ENCODE measurements at places on chromosomes 12 and 14.

GRCh38 chr14:22564463-22564862 lies 24.6 kb downstream of the DAD1 start:
- H3K36me3 ChIP-seq, result peaks cover 32% of the 10 kb centered on the region
- no peak overlapping the region for H3K4me3 ChIP-seq
- H3K4me1 ChIP-seq, result peaks cover 8% of the 10 kb centered on the region
- DNase-seq, result no peak
- no peaks in the 10 kb centered on the region for H3K27me3 ChIP-seq

GRCh38 chr14:101469382-101470247 lies 91.7 kb upstream of the DIO3 start:
- DNase-seq, result no peak
- H3K4me3 ChIP-seq, result no peak overlapping the region
- no peaks in the 10 kb centered on the region for H3K27me3 ChIP-seq
- H3K4me1 ChIP-seq, result no peaks in the 10 kb centered on the region
- H3K36me3 ChIP-seq, result no peaks in the 10 kb centered on the region

DNA sequence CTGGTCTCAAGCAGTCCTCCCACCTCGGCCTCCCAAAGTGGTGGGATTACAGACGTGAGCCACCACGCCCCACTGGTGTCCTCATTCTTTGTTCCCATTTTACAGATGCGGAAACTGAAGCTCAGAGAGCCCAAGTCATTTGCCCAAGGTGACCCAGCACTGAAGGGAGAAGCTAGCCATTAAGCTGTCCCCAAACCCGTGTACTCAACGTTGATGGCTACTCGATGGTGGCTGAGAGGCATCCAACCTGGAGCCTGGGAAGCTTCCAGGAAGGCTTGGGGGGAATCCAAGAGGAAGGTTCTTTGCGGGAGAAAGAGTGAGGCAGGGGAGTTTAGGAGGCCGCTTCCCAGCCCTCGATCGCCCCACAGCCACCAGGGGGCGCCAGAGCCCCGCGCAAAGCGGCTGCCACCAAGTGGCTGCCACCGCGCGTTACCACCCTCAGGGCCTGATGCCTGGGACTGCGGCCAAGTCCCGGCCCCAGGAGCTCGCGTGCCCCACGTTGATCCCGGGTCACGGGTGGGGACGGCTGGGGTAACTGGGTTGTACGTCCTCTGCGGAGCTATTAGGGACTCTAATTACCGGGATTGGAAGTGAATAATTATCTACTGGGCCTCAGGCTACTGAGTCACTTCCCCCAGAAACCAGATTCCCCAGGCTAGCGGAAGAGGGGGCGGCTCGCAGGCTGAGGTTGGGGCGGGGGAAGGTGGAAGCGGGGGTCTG lies 8.8 kb upstream of the SH2B3 start:
- peak overlapping the region; percentile 33 for H3K4me3 ChIP-seq
- H3K27ac ChIP-seq, result no peak overlapping the region
- H3K4me1 ChIP-seq, result peaks cover 12% of the 10 kb centered on the region
- DNase-seq, result peak; percentile 65
- H3K36me3 ChIP-seq, result no peaks in the 10 kb centered on the region

DNA sequence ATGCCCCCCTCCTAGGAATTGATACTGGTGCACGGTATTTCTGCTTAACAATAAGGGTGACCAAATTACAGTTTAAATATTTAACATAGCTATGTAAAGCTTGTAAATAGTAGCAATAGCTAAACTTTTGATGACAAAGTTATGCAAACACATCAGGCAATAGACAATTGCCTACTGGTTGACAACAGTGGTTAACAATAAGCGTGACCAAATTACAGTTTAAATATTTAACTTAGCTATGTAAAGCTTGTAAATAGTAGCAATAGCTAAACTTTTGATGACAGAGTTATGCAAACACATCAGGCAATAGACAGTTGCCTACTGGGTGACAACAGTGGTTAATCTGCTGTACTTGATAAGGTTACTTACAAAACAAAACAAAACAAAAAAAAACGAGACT lies 886.5 kb upstream of the FLRT2 start:
- H3K4me1 ChIP-seq, result no peaks in the 10 kb centered on the region
- H3K36me3 ChIP-seq, result no peaks in the 10 kb centered on the region
- DNase-seq, result no peak

DNA sequence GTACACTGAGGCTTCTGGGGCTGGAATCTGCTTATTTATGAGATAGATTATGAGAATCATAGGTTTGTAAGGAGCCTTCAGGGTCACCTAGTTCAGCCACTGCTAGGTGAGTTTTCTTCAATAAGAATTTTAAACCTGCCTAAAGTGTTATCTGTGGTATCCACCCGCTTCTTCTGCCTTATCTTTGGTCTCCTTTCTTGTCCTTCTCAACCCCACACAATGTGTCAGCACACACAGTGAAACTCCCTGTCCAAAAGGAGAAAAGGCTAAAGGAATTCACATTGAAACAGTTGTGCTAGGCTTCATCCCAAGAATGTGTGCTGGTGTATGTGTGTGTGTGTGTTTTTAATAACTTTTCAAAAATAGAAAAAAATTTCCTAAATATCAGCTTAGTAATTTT lies 259.3 kb upstream of the BTG1 start:
- DNase-seq, result no peak
- no peak overlapping the region for H3K4me3 ChIP-seq
- no peaks in the 10 kb centered on the region for H3K36me3 ChIP-seq
- no peak overlapping the region for H3K27ac ChIP-seq
- H3K27me3 ChIP-seq, result no peaks in the 10 kb centered on the region
- H3K4me1 ChIP-seq, result no peaks in the 10 kb centered on the region

DNA sequence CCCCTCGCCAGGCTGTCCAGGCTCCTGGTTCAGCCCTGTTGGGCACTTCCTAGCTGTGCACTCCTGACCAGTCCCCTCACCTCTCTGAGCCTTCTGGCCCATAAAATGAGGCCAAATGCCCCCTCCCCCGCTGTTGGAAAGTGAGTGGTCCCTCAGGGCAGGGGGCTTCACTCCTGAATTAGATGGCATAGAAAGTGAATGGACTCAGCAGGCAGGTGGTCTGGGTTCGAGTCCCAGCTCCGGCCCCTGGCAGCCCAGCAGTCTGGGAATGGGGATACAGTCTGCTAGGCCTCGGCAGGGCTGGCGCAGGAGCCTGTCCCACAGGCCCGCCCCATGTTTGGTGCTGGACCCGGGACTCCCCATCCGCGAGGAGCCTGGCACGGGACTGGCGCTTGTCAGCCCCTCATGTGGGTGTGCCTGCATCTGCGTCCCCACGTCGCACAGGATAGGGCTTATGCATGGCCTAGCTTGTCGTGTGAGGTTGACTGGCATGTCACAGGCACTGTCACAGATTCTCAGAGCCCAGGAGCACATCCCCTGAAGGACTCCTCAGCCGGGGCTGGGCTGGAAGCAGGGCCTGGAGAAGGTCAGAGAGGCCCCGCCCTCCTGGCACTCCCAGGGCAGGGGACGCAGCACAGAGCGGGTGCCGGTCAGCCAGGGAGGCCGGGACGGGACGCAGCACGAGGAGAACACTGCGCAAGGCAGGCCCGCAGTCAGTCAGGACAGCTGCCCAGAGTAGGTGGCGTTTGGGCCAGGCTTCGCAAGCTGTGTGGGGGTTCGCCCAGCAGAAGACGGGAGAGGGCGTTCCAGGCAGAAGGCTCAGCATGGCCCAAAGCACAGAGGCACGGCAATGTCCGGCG lies 40.5 kb downstream of the DIO3 start:
- no peak overlapping the region for H3K4me3 ChIP-seq
- DNase-seq, result no peak
- H3K27me3 ChIP-seq, result peaks cover 10% of the 10 kb centered on the region

DNA sequence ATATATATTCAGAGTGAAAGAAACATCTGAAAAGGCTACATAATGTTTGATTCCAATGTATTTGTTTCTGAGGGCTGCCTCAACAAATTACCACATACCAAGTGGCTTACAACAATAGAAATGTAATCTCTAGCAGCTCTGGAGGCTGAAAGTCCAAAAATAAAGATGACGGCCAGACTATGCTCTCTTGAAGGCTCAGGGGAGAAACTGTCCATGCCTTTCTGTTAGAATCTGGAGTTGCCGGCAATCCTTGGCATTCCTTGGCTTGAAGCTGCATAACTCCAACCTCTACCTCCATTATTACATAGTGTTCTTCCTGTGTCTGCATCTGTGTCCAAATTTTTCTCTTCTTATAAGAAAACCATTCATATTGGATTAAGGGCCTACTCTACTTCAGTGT lies 68.1 kb upstream of the PLEKHG7 start:
- no peak overlapping the region for H3K27ac ChIP-seq
- no peaks in the 10 kb centered on the region for H3K4me1 ChIP-seq
- H3K4me3 ChIP-seq, result no peak overlapping the region
- H3K36me3 ChIP-seq, result no peaks in the 10 kb centered on the region

DNA sequence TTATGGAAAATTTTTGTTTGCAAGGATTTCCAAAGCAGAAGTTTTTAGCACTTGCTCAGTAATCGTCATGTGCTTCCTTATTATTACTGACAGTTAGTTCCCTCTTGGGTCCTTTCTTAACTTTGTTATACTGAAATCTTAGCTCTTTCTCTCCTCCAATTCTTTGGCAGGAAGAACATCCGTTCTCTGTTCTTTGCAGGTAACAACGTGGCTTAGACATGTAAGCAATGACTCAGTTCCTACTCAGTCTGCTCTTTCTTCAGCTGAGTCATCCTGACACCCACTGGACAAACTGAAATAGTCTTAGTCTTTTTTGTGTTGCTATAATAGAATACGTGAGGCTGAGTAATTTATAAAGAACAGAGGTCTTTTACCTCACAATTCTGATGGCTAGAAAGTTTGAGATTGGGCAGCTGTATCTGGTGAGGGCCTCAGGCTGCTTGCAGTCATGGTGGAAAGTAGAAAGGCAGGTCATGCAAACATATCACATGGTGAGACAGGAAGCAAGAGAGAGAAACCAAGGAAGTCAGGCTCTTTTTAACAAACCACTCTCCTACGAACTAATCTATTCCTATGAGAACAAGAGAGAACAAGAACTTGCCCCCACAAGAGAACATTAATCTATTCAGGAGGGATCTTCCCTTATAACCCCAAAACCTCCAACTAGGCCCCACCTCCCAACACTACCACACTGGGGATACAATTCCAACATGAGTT lies 49.2 kb downstream of the TESPA1 start:
- DNase-seq, result peak; percentile 77
- H3K4me3 ChIP-seq, result peak overlapping the region; percentile 39
- peak overlapping the region; percentile 55 for H3K27ac ChIP-seq
- peaks cover 5% of the 10 kb centered on the region for H3K4me1 ChIP-seq

GRCh38 chr14:76591266-76591665 lies 170.0 kb upstream of the VASH1 start:
- DNase-seq, result no peak
- H3K27ac ChIP-seq, result no peak overlapping the region
- H3K4me1 ChIP-seq, result no peaks in the 10 kb centered on the region
- peaks cover 8% of the 10 kb centered on the region for H3K27me3 ChIP-seq

DNA sequence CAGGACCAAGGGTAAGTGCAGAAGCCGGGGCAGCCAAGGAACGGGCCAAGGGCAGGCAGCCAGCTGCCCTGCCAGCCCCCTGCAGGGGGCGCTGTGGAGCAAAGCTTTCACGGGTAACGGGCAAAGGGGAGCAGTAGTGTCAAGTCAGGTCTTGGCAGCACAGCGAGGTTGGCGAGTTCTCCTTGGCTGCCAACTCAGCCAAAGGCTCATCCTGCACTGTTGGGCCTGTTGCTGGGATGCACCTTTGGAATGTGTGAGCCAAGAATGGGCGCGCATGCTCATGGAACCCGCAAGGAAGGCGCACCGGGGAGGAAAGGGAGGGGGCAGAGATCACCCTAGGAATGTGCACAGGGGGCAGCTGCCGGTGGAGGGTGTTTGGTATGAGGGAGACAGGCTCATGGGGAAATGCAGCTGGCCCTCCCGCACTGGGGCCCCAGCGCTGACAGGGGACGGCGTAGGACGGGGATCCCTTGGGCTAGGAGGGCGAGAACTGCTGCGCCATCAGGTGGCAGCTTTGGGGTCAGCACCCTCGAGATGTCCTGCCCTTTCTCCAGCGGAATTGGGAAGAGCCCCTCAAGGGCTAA lies 138.0 kb downstream of the ASCL4 start:
- H3K27me3 ChIP-seq, result peaks cover 20% of the 10 kb centered on the region
- H3K4me3 ChIP-seq, result no peak overlapping the region
- H3K27ac ChIP-seq, result no peak overlapping the region
- H3K36me3 ChIP-seq, result no peaks in the 10 kb centered on the region
- no peaks in the 10 kb centered on the region for H3K4me1 ChIP-seq
